Small intestine (tissue), 16 donors: ENCODE measurements at places on chromosomes 1 and 21. TPM values are rescaled to one million over a fixed set of nuclear protein-coding genes. Genes with fewer than 3 reads are reported as not detected.

PIAS3 gene
- polyA plus RNA-seq = 8.3 TPM

BRINP3 gene
- 61.2 TPM for polyA plus RNA-seq

STPG1 gene
- polyA plus RNA-seq = 10.3 TPM

MCOLN2 gene
- 0.67 TPM for polyA plus RNA-seq

RUNX3 gene
- 1.1 TPM for polyA plus RNA-seq

JTB gene
- polyA plus RNA-seq = 244 TPM
